SJSA1 (cell line): ENCODE measurements at places on chromosomes 11 and 22. TPM values are rescaled to one million over a fixed set of nuclear protein-coding genes. Genes with fewer than 3 reads are reported as not detected.

The SLC29A2 gene
- total RNA-seq, result not detected in 2 replicates

The TTC17 gene
- 66.4 and 98.5 TPM in 2 replicates for total RNA-seq

The POLR2F gene
- total RNA-seq, result 77.3 and 99.6 TPM in 2 replicates

The FGF19 gene
- 3.0 and 10.3 TPM in 2 replicates for total RNA-seq

The GRM5 gene
- total RNA-seq, result not detected in 2 replicates

The MEI1 gene
- total RNA-seq, result 0.08 TPM in 1 of 2 replicates, not detected in the other

The HOATZ gene
- total RNA-seq, result not detected in 2 replicates

The PRODH gene
- not detected in 2 replicates for total RNA-seq

The TBC1D10A gene
- 17.4 and 18.1 TPM in 2 replicates for total RNA-seq

The JOSD1 gene
- total RNA-seq, result 53.5 and 67.0 TPM in 2 replicates

The TUB gene
- 2.3 and 3.0 TPM in 2 replicates for total RNA-seq

The FOSL1 gene
- total RNA-seq, result 72.1 and 97.5 TPM in 2 replicates

The BIK gene
- total RNA-seq, result 1.4 and 2.2 TPM in 2 replicates

The PHOX2A gene
- total RNA-seq, result not detected in 2 replicates

The WEE1 gene
- total RNA-seq, result 36.1 and 44.3 TPM in 2 replicates

The NXPE1 gene
- not detected in 2 replicates for total RNA-seq

The MMP8 gene
- total RNA-seq, result not detected in 2 replicates

The COPB1 gene
- 324 and 423 TPM in 2 replicates for total RNA-seq

The CCDC116 gene
- 0.13 TPM in 1 of 2 replicates, not detected in the other for total RNA-seq

The C22orf31 gene
- total RNA-seq, result not detected in 2 replicates

The SH3BP1 gene
- total RNA-seq, result 8.2 and 13.6 TPM in 2 replicates

The CBLIF gene
- not detected in 2 replicates for total RNA-seq

The APOBEC3G gene
- 7.0 and 13.9 TPM in 2 replicates for total RNA-seq

The APOL5 gene
- not detected in 2 replicates for total RNA-seq

The OR8G5 gene
- total RNA-seq, result not detected in 2 replicates

The TMEM135 gene
- 6.0 and 6.4 TPM in 2 replicates for total RNA-seq

The MIEF1 gene
- 20.9 and 22.9 TPM in 2 replicates for total RNA-seq

The VSIG10L2 gene
- not detected in 2 replicates for total RNA-seq

The MAML2 gene
- 6.1 and 8.7 TPM in 2 replicates for total RNA-seq

The FSHB gene
- total RNA-seq, result not detected in 2 replicates

The DEFB131B gene
- total RNA-seq, result not detected in 2 replicates

The RCE1 gene
- 75.0 and 76.3 TPM in 2 replicates for total RNA-seq

The TRIM29 gene
- total RNA-seq, result not detected in 2 replicates

The MYEOV gene
- total RNA-seq, result 3.4 and 5.3 TPM in 2 replicates

The SLC5A1 gene
- total RNA-seq, result not detected in 2 replicates

The TMPRSS6 gene
- total RNA-seq, result not detected in 2 replicates

The EIF3D gene
- total RNA-seq, result 266 and 351 TPM in 2 replicates

The CEND1 gene
- 0.21 and 0.88 TPM in 2 replicates for total RNA-seq

The C11orf16 gene
- total RNA-seq, result not detected in 2 replicates

The SLC16A8 gene
- not detected in 2 replicates for total RNA-seq

The FAM181B gene
- 0.21 and 1.2 TPM in 2 replicates for total RNA-seq

The SWAP70 gene
- total RNA-seq, result 15.6 and 27.7 TPM in 2 replicates

The RGL4 gene
- not detected in 2 replicates for total RNA-seq

The RAB36 gene
- total RNA-seq, result 0.42 TPM in 1 of 2 replicates, not detected in the other

The TMEM132A gene
- 47.5 and 60.7 TPM in 2 replicates for total RNA-seq

The CLCF1 gene
- total RNA-seq, result 6.9 and 9.4 TPM in 2 replicates

The UPK3A gene
- not detected in 2 replicates for total RNA-seq
